M059J (cell line): ENCODE measurements at places on chromosomes 3 and 15. TPM values are rescaled to one million over a fixed set of nuclear protein-coding genes. Genes with fewer than 3 reads are reported as not detected.

DNA sequence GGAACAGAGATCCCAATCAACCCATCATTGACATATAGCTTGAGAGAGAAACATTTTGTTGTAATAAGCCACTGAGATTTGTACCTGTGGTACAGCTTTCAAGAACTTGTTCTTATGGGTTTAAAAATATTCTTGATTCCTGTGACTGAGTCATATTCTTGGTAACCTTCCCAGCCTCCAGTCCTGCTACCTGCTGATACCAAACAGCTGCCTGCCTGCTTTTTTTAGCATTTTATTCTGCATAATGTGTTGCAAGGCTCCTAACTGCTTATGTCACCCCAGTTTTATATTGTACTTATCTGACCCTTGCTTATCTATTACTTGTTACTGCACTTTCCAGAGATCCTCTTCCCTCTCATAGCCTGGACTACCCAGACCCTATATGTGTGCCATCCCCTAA lies 349.3 kb upstream of the SOX2 start:
- no peak for DNase-seq

PLSCR2 gene
- total RNA-seq = not detected in 2 replicates

ZNF662 gene
- total RNA-seq = 0.20 and 1.4 TPM in 2 replicates

- DNase-seq = peak; percentile 66
These were observed 163.7 kb downstream of the PLD1 start for GRCh38 chr3:171646357-171647133.

STARD5 gene
- total RNA-seq = 0.71 and 2.0 TPM in 2 replicates

DNA sequence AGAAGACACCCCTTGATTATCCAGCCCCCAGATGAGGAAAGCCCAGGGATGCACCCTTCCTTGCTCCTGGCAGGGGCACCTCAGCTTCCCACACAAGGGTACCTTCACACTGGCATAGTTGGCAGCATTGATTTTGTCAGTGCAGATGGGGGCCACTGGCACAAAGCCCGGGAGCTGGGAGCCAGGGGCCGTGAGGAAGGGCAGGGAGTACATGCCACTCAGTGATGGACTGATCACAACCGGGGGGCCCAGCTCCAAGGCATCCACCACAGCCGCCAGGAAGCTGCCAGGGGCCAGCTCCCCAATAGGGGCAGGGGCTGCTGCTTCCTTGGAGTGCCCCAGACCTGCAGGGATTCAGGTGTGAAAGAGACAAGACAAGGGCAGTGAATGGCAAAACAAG lies 2.6 kb upstream of the PCBP4 start:
- no peak for DNase-seq

GRCh38 chr15:40891810-40892446 lies 2.3 kb upstream of the VPS18 start:
- DNase-seq = peak; percentile 61

DNA sequence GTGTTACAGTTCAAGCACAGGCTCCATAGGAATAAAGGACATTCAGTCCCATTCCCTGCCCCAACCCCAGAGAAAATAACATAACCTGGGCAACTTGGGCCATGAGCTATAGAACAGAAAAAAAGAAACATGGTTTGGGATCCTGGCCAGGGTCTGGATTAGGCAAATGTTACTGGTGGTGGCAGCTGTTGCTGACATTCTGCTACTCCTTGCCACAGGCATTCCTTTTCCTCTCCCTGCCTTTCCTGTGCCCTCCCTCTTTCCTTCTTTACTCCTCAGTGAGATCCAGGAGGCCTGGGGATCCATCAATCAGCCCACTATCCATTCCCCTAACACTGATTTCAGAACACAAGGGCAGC lies 129.1 kb downstream of the NTRK3 start:
- DNase-seq = no peak

- DNase-seq = peak; percentile 26
These were observed 83.8 kb downstream of the MBNL1 start for GRCh38 chr3:152352554-152352953.

IL16 gene
- total RNA-seq = not detected in 2 replicates

DNA sequence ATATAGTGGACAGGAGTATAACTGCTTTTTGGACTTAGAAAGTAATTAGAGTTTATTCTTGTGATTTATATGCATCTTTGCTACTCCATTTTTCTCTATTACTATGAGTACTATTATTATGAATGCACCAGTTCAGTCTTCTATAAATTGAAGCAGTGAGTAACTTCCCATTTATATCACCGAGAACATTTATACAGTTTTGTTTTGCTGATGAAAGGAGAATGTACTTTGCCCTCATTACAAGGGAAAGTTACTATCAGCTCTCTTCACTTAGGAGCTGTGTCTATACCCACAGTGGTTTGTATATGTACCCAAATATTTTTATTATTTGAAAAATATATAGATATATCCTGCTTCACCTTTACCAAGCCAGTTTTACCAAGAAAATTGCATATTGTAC lies 5.7 kb downstream of the KBTBD12 start:
- no peak for DNase-seq

COL6A5 gene
- not detected in 2 replicates for total RNA-seq

DNA sequence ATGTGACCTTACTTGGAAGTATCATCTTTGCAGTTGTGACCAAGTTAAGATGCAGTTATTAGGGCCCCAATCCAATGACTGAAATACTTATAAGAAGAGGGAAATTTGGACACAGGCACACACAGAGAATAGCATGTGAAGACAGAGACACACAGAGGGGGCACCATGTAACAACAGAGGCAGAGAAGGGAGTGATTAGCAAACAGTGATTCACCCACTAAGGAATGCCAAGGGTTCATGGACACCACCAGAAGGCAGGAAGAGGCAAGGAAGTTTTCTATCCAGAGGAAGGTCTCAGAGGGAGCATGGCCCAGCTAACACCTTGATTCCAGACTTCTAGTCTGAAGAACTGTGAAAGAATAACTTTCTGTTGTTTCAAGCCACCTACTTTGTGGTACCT lies 25.0 kb downstream of the SIDT1 start:
- peak; percentile 84 for DNase-seq

SAMMSON gene
- not detected in 2 replicates for total RNA-seq

DNA sequence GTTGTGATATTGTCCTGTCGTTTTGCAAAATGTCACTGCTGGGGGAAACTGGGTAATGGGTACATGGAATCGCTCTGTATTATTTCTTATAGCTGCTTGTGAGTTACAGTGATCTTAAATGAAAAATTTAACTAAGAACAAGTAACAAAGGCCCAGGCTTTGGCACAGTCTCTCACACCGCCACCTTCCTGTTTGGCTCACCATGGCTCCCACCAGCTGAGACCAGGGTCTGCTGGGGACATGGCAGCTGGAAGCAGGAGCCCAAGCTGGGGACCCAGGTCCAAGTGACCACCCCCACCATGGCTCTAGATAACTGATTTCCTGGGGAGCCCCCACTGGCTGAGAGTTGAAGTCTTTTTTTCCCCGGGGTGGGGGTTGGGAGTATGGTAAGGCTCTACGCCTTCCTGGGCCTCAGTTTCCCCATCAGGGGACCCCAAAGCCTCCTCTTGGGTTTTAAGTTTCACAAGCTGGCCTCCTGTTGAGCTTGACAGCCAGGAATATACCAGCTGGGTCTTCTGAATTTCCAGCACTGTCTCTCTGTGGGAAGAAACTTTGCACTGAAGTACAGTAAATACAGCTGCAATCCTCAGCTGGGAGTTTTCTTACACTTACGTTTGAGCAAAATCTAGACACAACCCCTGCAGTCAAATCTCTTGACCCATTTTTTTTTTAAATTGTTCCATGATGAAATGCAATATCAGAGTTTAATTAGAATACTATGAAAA lies 26.1 kb downstream of the ABTB1 start:
- no peak for DNase-seq

DNA sequence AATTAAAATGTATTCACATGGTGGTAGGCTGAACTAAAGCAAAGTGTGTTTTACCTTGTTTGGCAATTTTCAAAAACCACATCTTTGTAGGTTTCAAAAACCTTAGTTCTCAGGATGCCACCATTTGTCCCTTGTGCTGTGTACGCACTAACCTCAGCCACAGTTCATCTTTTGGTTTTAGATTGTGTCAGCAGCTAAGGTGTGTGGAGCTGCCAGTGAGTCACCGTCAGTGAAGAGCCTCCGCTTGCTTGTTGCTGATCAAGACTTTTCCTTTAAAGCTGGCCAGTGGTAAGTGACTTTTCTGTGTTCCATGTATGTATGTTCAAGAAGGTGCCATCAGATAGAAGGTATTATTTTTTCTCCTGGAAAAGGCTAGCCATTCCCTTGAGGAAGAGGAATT lies 21.1 kb downstream of the OXNAD1 start:
- no peak for DNase-seq

DNA sequence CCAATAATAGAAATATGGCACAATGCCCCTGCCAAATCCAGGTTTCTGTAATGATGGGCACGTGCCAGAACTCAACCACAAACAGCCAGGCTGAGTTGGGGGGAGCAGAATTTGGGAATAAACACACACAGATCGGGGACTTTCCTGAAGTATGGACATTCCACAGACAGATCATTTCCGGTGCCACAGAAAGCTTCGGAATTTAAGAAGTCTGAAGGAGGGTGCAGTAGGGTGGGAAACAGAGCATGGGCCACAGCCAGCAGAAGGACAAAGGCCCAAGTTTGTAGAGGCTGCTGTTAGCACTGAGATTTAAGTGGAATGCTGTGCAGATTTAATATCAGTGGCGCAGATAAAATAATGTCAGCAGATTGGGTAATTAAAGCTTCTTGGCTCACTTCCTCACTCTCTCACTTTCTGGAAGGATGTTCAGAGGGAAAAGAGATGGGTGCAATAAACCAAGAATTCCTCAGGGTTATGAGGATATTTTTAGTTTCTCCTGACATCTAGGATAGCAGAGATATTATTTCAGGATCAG lies 67.4 kb downstream of the MYLK start:
- DNase-seq = peak; percentile 95

DNA sequence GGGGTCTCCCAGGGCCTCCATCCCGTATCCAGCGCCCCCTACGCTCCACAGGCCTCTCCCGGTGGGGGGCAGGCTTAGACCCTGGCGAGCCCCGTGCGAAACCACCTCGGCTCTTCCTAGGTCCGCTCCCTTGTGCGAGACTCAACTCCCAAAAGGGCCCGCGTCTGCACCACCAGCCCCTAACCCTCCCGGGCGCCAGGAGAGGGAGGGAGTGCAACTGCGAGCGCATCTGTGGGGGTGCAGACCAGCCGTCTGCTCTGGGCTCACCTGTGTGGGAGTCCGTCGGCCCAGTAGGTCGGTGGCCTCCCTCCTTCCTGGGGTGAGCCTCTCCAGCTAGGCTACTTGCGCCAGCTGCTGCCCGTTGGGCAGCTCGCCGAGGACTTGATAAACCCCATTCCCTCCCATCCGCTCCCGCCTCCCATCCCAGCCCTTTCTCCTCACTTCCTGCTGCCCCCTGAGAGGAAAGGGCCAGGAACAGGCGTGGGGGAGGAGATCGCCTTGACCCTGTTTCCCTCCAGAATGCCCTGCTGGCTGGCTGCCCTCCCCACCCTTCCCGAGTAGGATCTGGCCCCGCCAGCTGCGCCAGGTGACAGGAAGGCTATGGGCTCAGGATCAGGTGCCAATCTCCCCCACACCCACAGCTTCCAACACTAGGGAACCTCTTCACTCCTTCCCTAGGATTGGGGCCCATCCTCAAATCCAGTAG lies at the start of gene HYAL2:
Gene HYAL2 (minus strand): TSS at position 360 of the 706 bp plus-strand sequence. CDS start 2,256 bp downstream, outside the sequence.
- DNase-seq = no peak

TMEM40 gene
- 0.74 and 1.3 TPM in 2 replicates for total RNA-seq

DNA sequence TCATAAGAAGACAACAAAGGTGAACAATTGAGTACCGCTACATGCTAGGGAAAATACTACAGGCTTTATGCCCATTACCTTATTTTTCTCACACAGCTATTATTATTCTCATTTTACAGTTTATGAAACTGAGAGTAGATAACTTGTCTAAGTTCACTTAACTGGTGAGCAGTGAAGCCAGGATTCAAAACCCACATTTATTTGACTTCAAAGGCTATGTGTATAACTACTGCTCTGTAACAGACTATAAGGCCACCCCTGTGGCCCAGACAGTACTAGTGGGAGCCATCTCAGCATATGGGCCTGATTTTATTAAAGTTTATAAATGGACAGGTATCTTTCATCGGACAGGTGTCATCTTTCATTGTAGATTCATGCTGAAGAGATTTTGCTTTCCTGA lies 14.4 kb upstream of the BBX start:
- DNase-seq = no peak

DNA sequence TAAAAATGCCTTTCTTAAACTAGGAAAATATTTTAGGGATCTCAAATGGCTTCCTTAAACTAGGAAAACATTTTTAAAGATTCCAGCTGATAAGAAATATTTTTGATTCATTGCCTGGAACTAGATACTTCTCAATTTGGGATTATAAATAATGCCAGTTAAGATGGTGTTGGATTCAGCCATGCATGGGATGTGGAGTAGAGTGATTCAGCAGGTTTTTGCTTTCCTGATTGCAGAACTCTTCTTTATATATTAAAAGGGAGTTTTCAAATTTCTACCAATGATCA lies 15.6 kb downstream of the FILIP1L start:
- no peak for DNase-seq

DNA sequence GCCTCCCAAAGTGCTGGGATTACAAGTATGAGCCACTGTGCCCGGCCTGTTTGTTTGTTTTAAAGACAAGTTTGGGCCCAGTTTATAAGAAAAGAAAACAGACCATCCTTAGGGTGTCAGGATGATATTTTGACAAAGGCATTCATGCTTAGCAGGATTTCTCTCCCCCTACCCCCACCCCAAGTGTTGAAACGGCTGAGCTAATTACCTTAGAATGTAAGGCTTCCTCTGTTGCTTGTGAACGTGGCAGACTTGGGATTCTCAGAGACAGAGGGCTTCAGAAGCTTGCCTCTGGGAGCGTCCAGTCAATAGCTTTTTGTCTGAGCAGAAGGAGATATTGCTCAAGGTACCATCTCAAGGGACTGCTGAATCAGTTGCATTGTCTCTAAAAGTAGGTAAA lies 24.0 kb downstream of the FLNB start:
- DNase-seq = no peak

- DNase-seq = no peak
These were observed 43.4 kb upstream of the AGBL1 start for GRCh38 chr15:86036243-86036642.

DNA sequence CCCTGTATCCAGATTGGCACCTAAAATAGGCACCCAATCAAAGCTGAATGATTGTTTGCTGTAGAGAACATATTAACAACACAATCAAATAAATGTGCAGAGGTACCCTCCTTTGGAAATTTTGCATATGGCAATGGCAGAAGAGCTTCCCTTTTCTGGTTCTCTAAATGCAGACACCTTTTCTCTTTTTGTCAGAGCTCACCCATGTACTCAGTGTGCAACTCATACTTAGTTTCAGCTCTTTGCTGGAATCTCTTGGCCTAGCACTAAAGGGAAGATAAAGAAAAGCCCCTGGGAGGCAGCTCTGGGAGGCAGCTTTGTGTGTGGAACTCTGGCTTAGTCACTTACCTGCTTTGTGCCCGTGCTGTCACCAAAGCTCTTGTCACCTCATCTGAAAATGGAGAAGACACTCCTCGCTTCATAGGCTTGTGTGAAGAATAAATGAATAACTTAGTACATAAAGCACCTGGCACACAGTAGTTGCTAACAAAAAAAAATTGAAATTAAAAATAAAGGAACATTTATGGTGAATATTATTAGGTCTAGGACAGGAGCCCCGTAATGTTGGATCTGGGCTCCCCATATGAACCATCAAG lies 28.8 kb downstream of the ST6GAL1 start:
- no peak for DNase-seq

GRCh38 chr3:78895528-78895927 lies 872.3 kb downstream of the ROBO1 start:
- peak; percentile 51 for DNase-seq
